KBM-7 (cell line): ENCODE measurements at places on chromosomes 7 and 10.

GRCh38 chr10:64109926-64110495 is 588.8 kb downstream of the REEP3 start:
- DNase-seq = no peak

DNA sequence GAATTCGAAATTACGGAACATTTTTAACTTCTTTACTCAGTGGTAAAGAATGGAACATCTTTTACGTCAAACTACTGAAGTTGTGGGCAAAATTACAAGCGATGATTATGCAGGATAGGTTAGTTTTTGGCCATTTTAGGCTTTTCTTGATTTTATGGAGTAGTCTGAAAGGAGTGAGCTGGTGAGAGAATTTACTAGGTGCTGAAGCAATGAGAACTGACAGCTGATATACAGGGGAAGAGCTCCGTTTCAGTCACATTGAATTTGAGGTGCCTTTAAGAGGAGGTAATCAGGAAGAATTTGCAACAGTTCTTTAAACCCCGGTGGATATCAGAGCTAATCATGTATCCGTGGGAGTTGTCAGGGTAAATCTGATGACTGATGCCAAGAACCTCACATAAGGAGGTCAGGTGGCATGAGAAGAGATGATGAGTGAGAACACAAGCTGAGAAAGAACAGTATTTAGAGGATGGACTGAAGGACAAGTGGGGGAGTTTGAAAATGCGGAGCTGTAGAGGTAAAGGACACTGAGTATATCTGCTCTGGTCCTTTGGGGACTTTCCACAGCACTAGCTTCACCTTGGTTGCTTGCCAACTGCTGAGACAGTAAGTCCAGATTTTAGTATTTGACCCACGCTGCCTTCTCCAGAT is 104.3 kb downstream of the AHR start:
- no peak for DNase-seq

- no peak for DNase-seq
Observed at GRCh38 chr7:90232430-90232829, 12.5 kb upstream of the CFAP69 start.

GRCh38 chr7:43461349-43462024 is 121.4 kb upstream of the STK17A start:
- DNase-seq = no peak

DNA sequence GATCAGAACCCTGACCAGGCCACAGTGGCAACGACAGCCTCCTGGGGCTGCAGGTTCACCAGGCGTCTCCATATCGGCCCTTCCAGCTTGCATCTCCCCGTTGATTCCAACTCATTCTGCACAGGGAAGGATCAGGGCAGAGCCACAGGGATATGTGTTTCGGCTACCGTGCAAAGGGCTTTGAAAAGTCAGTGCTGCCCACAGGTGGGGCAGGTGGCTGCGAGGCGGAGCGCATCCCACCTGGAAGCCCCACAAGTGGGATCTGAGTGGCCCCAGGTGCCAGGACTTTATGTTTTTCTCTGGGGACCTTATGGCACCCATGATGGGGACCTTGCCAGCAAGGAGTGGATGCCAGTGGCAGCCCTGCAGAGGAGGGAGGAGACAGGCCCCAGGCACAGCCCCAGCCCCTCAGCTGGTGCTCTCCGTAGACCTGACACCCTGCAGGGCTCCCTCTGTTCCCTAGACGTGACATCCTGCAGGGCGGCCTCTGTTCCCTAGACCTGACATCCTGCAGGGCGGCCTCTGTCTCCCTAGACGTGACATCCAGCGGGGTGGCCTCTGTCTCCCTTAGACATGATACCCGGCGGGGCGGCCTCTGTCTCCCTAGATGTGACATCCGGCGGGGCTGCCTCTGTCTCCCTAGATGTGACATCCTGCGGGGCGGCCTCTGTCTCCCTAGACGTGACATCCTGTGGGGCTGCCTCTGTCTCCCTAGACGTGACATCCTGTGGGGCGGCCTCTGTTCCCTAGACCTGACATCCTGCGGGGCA is 189.4 kb downstream of the ELFN1 start:
- DNase-seq = no peak

GRCh38 chr7:128152721-128153120 is 88.4 kb upstream of the LEP start:
- no peak for DNase-seq

DNA sequence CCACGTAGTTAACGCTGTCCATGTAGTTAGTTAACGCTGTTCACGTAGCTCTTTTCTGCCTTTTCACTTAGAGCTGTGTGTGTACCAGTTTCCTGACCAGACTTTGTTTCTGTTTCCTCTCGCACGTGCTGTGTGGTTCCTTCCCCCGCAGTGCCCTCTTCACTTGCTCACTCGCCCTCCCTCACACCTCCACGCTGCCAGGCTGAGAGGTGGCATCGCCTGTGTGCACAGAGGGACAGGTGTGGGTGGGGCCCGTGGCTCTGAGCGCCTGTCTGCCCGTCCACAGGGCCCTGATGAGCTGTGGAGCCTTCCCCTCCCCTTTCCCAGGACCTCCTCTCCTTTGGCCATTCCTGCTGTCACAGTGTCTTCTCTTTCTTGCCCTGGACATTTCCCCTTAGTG is 30.6 kb downstream of the WDR37 start:
- no peak for DNase-seq

- DNase-seq = no peak
Observed at GRCh38 chr7:151397026-151397425, 12.8 kb downstream of the WDR86 start.

DNA sequence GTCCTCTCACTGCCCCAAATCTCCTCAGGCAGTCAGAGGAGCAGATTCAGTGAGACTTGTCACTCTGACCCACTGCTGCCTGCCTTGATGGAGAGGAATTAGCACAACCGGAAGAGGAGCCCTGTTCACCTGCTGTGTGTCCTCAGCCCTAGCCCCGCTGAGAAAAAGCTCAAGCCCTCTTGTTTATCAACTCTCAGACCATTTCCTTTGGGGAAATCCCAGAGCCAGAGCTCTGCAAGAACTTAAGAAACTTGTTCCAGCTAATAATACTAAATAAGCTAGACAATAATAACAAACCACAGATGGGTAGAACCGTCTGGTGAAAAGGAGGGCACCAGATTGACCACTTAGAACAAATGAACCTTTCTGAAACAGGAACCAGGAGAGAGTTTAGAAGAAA is 37.7 kb upstream of the ITGB1 start:
- no peak for DNase-seq

DNA sequence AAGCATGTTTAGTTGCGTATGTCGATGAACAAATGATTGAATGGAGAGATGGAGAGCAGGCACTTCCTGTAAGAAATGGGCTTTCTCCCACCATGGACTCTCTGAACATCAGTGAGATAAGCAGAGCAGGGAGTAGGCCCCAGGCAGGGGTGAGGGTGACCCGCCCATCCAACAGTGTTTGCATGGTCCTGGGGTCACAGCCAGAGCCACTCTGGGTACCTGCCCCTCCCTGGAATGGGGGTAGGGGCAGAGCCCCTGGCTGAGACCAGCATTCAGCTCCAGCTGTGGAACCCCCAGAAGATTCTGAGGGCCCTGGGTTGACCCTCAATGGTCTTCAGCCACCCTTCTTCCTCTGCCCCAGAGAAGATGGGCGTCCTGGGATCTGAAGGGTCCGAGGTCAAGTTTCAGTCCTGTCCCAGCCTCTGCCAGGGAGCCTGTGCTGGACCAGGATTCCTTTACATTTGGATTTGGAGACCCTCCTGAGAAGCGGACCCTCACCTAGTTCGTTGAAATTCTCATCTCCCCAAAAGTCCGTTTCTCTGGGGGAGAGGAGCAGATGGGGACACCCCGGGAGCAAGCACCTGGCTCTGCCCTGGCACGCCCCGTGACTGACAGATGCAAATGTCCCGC is 2.4 kb upstream of the FGF8 start:
- no peak for DNase-seq

GRCh38 chr7:92809760-92810573 is 26.4 kb downstream of the CDK6 start:
- peak; percentile 85 for DNase-seq

DNA sequence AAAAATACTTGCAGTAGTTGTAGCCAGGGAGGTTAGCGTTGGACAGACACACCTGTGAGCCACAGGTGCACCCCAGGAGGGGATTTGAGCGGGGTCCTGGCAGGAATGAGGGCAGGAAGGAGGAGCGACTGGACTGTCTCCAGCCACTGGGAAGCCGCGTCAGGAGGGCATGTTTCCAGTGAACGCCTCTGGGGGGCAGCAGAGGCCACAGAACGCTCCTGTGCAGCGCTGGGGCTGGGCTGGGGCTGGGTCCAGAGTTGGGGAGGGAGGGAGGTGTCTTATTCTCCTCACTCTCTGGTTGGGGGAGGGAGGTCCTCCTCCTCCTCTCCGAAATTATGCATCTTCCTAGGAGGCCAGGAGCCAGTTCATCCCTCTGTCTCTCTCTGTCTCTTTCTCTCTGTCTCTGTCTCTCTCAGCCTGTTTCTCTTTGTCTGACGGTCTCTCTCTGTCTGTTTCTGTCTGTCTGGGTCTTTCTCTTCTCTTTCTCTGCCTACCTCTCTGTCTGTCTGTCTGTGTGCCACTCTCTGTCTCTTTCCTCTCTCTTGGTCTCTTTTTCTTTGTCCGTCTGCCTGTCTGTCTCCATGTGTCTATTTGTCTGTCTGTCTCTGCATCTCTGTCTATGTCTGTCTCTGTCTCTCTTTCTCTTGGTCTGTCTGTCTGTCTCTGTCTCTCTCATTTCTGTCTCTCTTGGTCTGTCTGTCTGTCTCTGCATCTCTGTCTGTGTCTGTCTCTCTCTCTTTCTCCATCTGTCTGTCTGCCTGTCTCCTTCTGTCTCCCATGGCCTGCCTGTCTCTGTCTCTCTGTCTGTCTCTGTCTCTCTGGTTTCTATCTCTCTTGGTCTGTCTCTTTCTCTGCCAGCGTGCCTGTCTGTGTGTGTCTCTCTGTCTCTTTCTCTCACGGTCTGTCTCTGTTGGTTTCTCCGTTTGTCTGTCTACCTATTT is 9.9 kb upstream of the PSMG3 start:
- peak; percentile 70 for DNase-seq

DNA sequence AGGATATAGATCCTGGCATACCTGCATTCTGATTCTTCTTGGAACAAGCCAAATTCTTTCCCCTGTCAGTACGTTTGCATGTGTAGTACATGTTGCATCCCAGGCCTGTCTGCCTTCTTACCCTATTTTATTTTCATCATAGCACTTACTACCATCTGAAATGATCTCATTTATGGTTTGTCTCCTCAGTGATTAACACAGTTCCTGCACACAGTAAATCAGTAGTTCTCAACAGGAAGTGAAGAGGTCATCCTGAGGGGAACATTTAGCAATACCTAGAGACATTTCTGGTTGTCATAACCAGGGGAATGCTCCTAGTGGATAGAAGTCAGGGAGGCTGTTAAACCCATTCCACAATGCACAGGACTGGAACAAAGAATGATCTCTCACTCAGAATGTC is 38.2 kb upstream of the SLC26A4 start:
- peak; percentile 43 for DNase-seq

GRCh38 chr10:68092512-68092911 is 16.8 kb upstream of the MYPN start:
- DNase-seq = no peak

GRCh38 chr7:26449175-26450165 is 157.8 kb downstream of the SNX10 start:
- DNase-seq = no peak

GRCh38 chr7:45229156-45229920 is 71.7 kb downstream of the RAMP3 start:
- no peak for DNase-seq
